ENCODE measurements at places on chromosomes 3 and 15.

GRCh38 chr15:68781766-68782588 lies 38.7 kb downstream of the ANP32A start:
- no peak for DNase-seq

DNA sequence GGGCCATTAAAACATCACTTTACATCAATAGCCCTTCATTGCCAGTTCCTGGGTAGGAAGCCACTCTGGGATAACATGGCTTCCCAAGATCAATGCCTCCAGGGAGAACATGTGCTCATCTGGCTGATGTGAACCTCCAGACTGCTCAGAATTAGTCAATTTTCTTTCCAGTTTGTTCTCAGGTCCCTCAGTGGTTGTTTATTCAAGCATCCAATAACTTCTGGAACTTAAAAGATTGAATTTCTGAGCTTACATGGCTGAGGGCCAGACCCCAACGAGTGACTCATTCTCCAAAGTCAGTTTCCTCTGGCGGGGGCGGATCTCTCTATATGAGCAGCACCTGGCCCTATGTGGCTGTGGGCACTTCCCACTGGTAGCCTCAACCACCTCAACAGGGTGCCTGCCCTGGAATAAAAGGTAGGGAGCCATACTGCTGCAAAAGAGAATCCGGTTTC lies 34.0 kb downstream of the LYZL4 start:
- DNase-seq: no peak

DNA sequence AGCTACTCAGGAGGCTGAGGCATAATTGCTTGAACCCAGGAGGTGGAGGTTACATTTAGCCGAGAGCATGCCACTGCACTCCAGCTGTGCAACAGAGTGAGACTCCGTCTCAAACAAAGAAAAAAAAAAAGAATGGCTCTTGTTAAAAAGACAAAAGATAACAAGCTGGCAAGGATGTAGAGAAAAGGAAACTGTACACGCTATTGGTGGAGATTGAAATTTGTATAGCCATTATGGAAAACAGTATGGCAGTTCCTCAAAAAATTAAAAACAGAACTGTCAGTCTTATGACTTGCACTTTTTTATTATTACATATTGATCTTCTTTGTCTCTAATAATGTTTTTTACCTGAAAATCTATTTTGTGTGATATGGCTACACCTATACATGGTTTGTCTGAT lies 41.9 kb downstream of the MEX3B start:
- no peak for DNase-seq

GRCh38 chr3:142930463-142930862 lies 33.0 kb downstream of the PAQR9 start:
- DNase-seq: no peak

GRCh38 chr3:194939949-194940770 lies 254.5 kb downstream of the FAM43A start:
- no peak for DNase-seq

- no peak for DNase-seq
These were observed 324.6 kb upstream of the PLSCR5 start for GRCh38 chr3:146929696-146930095.

- DNase-seq: no peak
These were observed 7.8 kb downstream of the MELTF start for GRCh38 chr3:197021729-197022404.

DNA sequence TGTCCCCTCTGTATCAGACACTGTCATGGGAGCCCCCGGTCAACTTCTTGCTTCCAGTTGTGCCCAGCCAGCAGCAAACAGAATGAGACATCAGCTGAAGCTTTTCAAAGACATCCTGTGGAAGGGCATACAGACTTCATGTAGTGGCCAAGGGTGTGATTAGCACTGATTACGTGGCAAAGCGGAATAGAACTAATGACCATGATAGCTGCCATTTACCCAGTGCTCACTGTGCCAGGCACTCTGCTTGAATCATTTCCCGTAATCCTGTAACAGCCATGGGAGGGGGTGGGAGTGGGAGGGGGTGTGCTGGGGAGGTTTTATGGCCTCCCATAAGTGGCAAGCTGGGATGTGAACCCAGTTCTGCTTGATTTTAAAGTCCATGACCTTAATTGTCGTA lies 29.5 kb downstream of the LPP start:
- no peak for DNase-seq

DNA sequence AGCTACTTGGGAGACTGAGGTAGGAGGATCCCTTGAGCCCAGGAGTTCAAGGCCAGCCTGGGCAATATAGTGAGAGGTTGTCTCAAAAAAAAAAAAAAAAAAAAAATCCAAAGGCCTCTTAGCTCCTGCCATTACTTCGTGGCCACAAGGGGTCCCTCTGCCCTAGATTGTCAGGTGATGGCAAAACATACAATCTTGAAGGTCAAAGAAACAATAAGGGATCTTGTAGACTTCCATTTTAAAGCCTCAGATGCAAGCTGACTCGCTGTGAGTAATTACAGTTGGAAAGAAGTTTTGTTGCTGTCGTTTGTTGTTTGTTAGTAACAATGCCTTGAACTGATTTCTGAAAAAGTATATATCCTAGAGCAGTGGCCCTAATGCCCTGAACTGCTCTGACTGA lies 55.9 kb upstream of the PLCL2 start:
- DNase-seq: no peak

DNA sequence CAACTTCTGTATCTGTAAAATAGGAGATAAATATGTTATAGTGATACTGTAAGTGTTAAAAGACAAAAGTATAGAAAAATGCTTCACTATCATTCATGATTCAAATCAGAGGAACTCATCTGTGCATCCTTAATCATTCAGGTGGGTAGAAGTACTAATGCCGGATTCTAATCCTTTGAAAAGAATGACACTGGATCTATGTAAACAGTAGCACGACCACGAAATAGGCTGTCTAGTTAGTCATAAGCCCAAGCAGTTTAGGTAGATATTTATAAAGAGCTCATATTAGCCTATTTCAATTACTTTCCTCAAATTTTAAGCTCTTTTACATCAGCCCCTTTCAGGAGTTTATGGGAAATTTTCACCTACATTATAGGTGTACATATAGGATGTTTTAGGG lies 437.9 kb downstream of the SOX2 start:
- DNase-seq: no peak

DNA sequence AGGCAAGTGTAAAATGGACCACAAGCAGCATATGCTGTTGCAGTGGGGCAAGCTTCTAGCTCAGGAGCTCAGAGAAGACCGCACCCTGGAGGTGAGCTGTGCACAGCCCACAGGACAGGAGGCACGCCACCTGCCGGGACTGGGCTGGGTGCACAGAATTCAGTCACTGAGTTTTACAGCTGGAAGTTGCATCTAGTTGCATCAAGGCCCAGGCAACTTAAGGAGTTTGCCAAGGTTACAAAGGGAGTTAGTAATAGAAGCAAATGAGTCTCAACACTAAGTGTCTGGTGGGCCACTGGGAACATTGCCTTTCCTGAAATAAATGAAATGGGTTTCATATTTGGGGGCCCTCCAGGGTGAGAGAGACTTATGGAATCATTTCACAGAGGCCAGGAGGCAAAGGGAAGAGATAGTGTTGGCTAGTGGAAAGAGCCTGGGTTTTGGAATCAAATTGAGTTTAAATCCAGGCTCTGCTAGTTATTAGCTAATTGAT lies 36.0 kb upstream of the TIMP4 start:
- DNase-seq: peak; percentile 35

DNA sequence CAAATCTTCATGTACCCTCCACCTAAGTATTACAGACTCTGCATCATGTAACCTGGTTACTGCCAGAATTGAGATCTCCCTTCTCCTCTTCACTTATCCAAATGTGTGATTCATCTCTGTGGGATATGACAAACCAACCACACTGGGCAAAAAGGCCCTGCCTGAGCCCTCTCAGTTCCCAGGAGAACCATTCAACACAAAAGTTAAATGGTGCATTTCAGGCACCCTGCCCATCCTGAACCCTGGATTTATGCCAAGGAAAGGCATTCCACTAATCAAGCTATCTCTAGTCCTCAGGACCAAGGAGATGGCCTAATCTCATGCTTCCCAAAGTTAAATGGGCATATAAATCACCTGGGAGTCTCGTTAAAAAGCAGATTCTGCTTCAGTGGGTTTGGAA lies 108.5 kb downstream of the TNIK start:
- DNase-seq: peak; percentile 44

DNA sequence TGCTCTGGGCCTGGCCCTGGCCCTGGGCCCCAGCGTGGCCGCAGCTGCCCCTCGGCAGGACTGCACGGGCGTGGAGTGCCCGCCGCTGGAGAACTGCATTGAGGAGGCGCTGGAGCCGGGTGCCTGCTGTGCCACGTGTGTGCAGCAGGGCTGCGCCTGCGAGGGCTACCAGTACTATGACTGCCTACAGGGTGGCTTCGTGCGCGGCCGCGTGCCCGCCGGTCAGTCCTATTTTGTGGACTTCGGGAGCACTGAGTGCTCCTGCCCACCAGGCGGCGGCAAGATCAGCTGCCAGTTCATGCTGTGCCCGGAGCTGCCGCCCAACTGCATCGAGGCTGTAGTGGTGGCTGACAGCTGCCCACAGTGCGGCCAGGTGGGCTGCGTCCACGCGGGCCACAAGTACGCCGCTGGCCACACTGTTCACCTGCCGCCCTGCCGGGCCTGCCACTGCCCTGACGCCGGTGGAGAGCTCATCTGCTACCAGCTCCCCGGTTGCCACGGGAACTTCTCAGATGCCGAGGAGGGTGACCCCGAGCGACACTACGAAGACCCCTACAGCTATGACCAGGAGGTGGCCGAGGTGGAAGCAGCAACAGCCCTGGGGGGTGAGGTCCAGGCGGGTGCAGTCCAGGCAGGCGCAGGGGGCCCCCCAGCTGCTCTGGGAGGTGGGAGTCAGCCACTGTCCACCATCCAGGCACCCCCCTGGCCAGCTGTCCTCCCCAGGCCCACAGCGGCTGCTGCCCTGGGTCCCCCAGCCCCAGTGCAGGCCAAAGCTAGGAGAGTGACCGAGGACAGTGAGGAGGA lies 21.7 kb downstream of the FBLN2 start:
- no peak for DNase-seq

GRCh38 chr3:109887293-109887692 lies 549.9 kb upstream of the DPPA4 start:
- no peak for DNase-seq

GRCh38 chr3:107794664-107795443 lies 272.1 kb downstream of the BBX start:
- no peak for DNase-seq

DNA sequence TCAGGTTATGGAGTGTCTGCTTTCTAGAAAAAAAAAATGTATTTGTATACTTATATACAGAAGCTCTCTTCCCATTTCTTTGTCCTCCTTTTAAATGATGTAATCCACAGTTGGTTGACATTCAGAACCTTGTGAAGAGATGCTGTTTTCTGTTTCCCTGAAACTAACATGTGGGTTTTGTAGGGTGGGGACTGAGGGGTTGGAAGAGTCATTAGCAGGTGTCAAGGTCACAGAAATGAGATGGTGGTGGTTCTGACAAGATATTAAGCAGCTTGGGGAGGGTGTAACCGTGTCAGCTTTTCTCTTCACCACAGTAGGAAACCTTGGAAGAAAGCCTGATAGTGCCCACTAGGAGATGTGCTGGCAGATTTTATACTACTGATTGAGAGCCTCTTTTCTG lies 2.4 kb downstream of the RASA2 start:
- DNase-seq: no peak

DNA sequence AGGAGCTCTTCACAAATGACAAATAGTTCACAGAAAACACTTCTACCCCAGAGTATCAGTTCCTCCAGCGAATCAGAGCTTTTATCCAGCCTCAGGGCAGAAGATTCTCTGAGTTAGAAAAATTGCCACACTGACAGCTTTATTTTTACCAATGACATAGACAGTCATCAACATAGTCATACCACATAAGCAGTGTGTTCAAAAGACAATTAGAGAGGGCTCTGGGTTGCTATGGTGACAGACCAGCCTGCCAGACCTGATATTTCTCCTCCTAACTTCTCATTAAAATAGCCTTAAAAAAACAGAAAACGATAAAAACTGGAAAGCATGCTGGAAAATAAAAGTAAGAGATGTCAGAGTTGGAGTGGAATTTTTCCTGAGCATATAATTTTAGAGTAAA lies 45.9 kb upstream of the COL6A5 start:
- no peak for DNase-seq

- DNase-seq: no peak
These were observed at the start of gene SEMA7A for GRCh38 chr15:74433592-74434262. Gene SEMA7A, minus strand, starts transcription at chr15:74433958. Its CDS starts 40 bp downstream, at chr15:74433918.

DNA sequence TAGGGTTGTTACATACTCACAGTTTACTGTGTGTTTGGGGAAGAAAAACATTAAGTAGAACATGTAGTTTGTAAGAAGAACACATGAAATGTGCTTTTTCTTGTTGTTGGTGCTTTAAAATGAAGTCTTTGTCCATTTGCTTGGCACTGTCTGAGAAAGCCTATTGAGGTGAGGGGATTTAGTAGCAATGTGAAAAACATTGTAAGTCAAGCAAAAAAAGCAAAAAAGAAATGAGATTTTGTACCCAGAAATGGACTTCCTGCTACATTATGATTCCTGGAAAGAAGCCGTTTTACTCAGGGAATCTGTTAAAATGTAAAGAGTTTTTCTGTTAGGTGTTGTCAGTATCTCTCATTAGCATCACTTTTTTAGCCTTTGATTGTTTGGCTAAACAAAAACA lies 59.9 kb downstream of the KAT2B start:
- DNase-seq: no peak

- DNase-seq: no peak
These were observed 11.5 kb downstream of the ZIC4 start for GRCh38 chr3:147394884-147395225.

DNA sequence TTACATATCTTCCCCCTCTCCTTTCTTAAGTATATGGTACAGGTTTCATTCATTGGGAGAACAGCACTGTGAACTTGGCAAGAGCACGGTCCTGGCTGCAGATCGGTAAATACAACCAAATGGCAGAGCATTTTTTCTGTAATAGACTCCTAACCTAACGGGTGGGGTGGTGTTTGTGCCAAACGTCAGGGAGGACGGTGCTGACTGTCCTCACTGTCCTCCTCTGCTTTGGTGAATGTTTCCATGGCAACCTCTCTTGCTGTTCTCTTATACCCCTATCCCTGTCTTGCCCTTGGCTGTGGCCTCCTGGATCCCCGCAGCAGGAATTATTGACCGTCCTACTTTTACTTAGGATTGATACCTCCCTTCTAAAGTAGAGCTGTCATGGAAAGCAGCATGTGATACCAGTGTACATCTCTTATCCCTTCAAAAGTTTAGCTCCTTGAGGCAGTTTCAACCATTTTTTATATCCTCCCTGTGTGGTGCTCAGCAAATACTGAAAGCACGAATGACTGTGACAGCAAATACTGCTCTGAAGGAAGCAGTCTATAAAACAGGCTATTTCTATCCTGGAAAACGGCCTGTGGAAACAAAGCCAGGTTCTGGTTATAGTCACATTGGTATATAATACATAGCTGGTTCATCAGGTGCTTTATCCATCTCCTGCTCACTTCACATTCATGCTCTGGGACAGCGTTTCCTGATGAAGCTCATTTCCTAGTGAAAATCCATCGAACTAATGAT lies 275.4 kb upstream of the C2CD4B start:
- DNase-seq: no peak

DNA sequence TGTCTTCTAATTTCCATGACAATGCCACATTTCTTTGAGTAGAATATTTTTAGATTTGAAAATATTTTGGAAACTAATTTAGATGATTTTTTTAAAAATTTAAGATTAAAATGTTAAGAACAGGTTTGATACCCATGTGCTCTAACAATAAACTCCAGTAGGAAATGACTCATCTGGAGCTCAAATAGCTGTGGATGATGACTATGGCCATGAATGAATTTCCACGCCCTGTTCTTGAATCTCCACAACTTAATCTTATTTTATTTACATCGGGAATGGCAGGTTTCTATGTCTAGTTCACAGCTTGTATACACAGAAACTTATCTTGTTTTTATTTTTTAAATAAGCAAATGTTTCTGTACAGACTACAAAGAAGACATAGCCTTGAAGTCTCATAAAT lies 726.8 kb downstream of the NAALADL2 start:
- DNase-seq: peak; percentile 1

GRCh38 chr3:869269-869668 lies 223.6 kb upstream of the CNTN6 start:
- no peak for DNase-seq
